ENCODE measurements at places on chromosomes 3 and 15.

DNA sequence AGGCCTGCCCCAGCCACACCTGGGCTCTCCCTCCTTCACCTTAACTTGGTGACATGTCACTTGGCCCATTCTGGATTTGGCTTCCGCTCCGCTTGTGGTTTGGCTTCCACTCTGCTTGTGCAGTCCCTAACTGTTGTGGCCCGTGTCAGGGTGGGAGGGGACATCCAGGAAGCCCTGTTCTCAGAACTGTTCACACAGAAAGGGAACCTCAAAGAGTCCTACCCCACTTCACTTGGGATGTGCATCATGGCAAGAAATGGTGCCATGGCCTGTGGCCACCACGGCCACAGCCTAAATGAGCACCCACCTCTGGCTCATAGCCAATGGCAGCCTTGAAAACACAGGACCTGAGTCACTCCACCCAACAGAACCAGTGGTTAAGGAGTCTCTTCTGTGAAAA, 63.4 kb downstream of the CYP19A1 start:
- DNase-seq, result no peak

- no peak for DNase-seq
These were observed 92.7 kb downstream of the PEAK1 start for GRCh38 chr15:77327168-77327567.

GRCh38 chr3:112908252-112908651, 61.6 kb upstream of the CD200R1L start:
- peak; percentile 79 for DNase-seq

DNA sequence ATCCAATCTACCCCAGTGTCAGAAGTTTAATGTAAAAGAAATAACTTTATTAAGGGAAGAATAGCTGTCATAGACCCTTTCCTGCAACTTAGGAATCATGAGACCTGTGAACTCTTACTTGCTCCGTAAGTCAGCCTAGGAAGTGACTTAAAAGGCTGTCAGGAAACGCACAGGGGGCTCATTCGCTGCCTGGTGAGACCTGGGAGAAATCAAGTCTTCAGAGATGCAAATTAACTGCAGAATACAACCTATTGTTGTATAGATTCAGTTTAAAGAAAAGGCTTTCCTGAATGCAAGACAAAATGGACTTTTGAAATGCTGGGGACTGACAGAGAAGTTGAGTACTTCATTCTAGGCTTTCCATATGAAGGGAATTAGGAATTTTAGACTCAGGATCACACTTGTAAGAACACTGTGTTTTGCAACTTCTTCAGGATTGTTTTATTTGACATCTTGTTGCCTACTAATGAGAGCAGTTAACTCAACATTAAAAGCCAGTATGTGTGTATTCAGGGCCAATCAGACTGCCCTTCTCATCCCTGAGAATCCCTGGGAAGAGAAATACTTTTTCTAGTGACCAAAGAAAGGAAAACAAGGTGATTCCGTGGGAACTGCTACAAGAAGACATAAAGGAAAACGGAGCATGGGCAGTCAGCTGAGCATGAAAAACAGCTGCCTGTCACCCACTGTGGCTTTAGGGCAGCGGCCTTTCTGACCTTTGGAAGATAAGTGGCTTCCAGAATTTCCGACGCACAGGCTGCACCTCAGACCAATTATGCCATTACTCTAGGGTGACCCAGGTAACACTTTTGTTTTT, 18.5 kb upstream of the DPPA4 start:
- no peak for DNase-seq

DNA sequence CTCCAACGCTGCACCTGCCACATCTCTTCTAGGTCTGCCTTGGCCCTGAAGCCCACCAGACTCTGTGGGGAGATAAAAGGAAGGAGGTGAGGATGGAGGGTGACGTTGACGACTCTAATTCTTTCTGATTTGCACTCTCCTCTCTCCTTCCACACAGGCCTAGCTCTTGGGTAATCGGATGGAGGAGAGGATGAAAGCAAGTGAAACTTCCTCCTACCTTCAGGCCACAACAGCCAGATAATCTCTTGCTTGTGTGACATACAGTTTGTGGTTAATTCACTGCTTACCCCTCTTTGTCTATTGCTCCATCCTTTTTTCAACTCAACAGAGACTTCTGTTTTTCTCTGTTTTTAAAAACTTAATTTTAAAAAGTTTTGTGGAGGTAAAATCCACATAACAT, 208.1 kb downstream of the SV2B start:
- DNase-seq, result no peak

- no peak for DNase-seq
These were observed 111.5 kb downstream of the ERC2 start for GRCh38 chr3:56356808-56357207.

GRCh38 chr3:71599416-71599815, 15.9 kb upstream of the FOXP1 start:
- DNase-seq, result no peak

DNA sequence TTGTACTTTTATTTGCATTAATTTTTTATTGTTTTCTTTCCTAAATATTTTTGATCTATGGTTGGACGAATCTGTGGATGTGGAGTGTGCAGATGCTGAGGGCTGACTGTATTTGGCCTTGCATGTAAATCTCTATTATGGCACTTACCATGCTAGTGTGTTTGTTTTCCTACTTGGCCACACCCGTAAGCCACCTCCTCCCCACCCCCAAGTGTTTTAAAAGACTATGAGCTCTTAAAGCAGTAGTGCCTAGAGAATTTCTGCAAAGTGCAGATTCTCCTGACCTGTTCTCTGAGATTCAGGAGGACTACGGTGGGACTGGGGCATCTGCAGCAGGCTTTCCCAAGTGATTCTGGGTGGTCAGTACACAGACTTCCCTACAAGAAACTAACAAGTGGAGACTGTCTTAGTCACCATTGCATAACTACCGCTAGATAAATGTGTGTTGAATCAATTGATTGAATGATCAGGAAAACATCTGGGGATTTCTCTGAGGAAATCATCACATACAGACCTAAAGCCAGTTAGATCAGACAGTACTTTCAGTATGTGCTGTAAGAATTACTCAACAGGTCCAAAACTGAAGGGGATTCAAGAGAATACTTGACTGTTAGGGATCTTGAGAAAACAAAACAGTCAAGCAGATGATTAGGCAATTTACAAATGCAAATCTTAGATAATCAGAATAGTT, 6.2 kb upstream of the TIPARP start:
- peak; percentile 65 for DNase-seq

GRCh38 chr3:54196360-54196991, 74.1 kb downstream of the CACNA2D3 start:
- no peak for DNase-seq

DNA sequence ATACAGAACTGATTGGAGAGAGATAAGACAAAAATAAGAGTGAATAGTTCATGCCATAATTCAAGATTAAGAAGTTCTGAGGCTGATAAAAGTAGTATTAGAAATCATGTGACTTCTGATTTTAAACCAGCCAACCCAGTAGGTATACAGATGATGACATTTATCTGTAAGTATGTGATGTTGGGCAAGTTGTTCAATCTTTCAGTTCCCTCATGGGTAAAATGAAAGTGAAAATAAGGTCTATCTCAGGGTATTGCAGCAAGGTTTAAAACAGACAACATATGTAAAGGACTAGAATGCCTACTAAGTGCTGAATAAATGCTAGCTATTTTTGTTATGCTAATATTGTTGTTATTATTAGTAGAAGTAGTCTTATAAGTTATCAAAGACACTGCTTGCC, 1055.7 kb downstream of the NAALADL2 start:
- no peak for DNase-seq

DNA sequence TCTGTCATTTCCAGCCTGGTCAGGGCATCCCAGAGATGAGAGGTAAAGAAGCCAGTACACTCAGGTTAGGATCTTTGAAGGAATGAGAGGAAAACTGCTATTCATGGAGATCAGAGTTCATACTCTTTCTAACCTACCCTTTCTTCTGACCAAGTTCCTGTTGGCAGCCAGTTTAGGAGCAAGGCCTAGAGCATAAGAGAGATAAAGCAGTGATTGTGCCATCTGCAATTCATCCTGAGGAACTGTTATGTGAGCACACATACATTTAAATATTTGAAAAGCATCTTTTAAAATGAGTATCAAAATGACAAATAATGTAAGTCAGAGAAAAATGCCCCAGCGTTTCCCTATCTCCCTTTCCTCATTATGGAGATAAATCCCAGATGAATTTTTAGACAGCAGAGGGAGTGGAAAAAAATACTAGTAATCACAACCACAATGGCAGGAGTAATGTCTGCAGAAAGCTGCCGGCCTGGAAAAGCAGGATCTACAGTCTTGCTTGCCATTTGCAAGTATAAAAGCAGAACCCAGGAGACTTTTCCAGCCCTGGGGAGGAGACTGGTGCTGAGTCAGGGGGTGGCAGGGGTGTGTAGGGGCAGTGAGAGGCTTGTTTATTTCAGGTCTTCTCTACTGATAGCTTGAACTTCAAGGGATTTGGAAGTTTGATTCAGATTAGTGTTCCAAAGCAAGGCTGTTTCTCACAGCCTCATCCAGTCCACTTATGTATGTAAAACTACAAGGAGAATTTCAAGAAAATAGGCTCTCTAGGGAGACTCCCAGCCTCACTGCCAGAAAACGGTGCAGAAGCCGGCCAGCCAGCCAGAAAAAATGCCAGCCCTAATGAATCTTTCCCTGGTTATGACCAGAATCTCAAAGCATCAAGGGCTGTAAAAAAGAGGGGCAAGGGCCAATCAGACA, 1052.4 kb downstream of the TUSC7 start:
- no peak for DNase-seq

GRCh38 chr3:129598000-129598381, 8.5 kb downstream of the PLXND1 start:
- DNase-seq, result no peak

DNA sequence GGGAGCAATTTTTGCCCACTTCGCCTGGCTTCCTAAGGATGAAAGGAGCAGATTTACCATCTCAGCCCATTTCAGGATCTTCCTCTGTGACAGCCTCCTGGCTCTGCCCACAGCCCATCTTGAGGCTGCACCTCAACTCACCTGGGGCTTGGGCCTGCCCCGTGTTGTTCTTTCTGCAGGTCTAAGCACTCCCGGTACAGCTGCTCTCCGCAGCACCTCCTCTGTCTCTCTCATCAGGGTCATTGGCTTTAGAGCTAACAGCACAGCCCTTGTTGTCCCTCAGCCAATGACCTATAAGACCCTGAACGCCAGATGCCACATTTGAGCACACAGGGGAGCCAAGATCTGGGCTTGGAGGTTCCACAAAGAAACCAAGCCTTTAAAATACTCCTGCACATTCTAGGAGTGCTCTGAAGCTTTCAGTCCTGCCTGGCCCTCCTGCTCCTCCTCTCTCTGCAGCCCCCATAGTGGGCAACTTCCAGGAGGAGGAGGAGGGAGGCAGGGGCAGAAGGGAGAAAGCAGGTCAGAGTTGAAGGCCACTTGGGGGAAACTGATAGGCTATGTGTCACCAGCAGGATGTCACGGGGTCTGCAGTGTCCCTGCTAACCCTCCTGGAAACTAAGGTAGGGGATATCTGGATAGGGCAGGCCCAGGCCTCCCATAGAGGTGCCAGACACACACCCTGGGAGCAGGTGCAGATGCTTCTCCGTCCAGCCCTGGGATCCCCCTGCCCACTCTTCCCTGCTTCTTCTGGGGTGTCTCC, 115.6 kb downstream of the ETFA start:
- no peak for DNase-seq

- DNase-seq, result peak; percentile 71
These were observed 41.2 kb downstream of the OIP5 start for GRCh38 chr15:41291065-41291631.

GRCh38 chr3:181555681-181556080, 156.0 kb upstream of the SOX2 start:
- no peak for DNase-seq

GRCh38 chr3:71554649-71555048, 28.9 kb downstream of the FOXP1 start:
- no peak for DNase-seq

DNA sequence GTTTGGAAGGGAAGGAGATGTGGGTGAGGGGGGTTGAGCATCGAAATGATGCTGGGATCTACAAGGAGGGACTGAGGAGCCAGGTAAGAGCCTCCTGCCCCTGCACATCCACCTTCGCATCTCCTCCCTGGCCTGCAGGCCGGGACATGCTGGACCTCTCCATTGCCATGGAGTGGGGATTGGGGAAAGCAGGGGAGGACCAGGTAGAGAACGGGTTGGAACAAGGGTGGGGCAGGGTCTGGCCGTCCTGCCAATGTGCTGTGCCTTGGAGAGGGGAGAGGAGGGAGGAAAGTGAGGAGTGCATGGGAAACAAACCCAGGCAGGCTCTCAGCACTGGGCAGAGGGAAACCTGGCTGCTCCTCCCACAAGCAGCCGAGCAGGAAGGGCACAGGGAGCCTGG, 10.6 kb downstream of the PLA2G4B start:
- DNase-seq, result no peak

DNA sequence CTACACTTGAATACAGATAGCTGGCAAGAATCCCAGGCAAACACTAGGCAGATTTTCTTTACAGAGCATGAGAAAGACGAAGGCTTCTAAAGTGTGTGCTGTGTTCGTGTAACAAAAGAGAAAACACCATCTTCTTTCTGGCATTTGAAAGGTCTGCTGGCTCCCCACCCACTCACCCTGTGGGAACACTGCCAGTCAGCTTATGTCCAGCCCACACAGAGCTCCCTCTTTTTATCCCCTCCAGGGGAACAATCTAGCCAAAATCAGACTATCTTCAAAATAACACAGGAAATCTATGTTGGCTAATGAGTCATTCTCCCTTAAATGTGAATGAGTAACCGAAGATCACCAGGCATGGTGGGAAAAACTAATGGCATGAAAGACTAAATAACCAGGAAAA, 45.6 kb upstream of the PAQR5 start:
- no peak for DNase-seq

DNA sequence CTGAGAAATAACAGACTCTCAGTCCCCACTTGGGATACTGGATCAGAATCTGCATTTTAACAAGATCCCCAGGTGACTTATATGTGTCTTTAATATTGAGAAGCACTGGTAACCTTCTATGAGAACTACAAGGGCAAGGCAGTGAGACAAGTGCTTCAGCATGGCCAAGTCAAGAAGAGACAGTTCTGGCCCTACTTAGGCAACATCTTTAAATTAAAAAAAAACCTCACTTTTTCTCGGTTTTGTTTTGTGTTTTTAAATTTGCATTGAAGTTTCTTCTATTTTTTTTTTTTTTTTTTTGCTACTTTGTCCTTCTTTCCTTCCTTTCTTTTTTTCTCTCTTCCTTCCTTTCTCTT, 42.5 kb upstream of the SPTSSB start:
- no peak for DNase-seq

GRCh38 chr3:34174740-34175139, 376.3 kb downstream of the PDCD6IP start:
- DNase-seq, result no peak

- no peak for DNase-seq
These were observed 19.0 kb downstream of the SLCO3A1 start for GRCh38 chr15:91872356-91873137.
